ENCODE measurements at places on chromosomes 4 and X. TPM values are rescaled to one million over a fixed set of nuclear protein-coding genes. Genes with fewer than 3 reads are reported as not detected.

SRD5A3 gene
- total RNA-seq, result 9.2 TPM

ASB5 gene
- 0.03 TPM for total RNA-seq

HTN3 gene
- total RNA-seq, result not detected

LDB2 gene
- total RNA-seq, result not detected

HERC5 gene
- 4.2 TPM for total RNA-seq

TCEAL7 gene
- not detected for total RNA-seq

LGI2 gene
- total RNA-seq, result 0.15 TPM

RS1 gene
- total RNA-seq, result not detected

ZNF185 gene
- total RNA-seq, result 6.5 TPM

SMIM10L2A gene
- 0.26 TPM for total RNA-seq

DUX4 gene
- not detected for total RNA-seq

FAM184B gene
- total RNA-seq, result 0.02 TPM

MAGEC1 gene
- 0.04 TPM for total RNA-seq

GAGE2A gene
- not detected for total RNA-seq

ATP2B3 gene
- 0.06 TPM for total RNA-seq
